Stimulated activated CD8-positive, alpha-beta memory T cell treated with anti-CD3 and anti-CD28 coated beads, Interleukin-12 subunit alpha, Interleukin-12 subunit beta, amount 100 ng/mL, for 1 hour (primary cell): ENCODE measurements at places on chromosomes 11 and 22.

DNA sequence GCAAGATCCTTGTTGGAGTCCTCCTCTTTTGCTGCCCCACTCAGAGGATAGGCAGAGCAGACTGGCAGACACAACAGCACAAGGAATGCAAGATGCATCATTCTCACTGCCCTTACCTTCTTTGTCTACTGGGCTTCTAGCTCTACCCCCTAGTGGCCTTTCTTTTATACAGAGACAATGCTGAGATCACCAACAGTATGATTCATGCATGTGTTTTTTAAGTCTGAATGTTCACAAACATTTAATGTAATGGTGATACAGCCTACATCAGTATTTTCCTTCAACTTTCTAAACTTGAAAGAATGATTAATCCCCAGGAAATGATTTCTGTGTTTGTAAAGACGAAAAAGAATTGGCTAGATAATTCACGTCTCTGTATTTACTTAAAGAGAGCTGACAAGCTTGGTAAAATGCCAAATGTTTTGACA lies at the start of gene MMP10:
TSS of gene MMP10 (minus strand) at position 138 of the 428 bp plus-strand sequence. CDS start at position 101, 37 bp downstream.
- no peak for DNase-seq

DNA sequence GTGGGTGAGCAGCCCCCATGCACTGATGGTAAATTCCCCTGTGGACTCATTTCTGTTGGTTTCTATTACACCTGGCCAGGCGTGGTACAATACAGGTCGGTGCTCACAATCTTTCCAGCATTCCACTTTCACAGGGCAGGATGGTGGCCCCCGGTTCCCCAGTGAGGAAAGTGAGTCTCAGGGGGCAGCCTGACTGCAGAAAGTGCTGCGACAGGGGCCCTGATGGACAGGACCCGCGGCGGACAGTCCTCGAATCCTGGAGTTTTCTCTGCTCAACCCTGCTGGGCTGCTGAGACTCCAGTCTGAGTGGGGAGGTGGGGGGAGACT lies 3.1 kb upstream of the PGGHG start:
- DNase-seq = no peak

- DNase-seq = no peak
Observed at GRCh38 chr11:111365722-111366559, 13.1 kb downstream of the POU2AF1 start.

DNA sequence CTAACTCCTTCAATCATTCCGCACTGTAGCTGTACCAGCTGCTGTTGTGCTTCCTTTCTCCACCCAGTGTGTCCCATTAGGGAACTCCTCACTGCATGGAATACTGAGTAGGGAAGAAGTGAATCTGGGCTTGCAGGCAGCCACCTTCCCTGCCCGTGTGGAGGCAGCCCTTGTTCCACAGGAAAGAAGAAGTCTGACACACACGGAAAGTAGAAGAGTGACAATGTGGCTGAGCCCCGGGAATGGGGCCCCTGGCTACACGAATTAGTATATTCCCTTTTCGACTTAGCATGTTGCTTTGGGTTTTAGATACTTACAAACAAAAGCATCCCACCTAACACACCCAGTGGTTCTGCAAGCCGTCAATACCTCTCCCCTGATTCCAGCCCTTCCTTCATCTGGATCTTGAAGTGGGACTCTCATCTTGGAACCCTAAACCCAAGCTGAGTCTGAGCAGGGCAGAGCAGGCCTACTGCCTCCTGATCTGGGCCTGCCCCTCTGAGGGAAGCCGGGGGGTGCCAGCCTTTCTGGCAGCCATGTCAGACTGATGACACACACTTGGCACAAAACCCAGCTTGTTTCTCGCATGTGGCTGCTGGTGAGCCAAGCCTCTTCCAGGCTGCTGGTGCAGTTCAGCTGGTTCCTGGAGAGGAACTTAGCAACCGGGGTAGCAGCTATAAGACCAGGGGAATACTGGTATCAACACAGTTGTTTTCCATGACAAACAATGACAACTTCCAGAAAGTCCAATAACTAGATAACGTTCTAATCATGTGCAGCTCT lies 71.6 kb downstream of the C11orf58 start:
- DNase-seq = no peak

DNA sequence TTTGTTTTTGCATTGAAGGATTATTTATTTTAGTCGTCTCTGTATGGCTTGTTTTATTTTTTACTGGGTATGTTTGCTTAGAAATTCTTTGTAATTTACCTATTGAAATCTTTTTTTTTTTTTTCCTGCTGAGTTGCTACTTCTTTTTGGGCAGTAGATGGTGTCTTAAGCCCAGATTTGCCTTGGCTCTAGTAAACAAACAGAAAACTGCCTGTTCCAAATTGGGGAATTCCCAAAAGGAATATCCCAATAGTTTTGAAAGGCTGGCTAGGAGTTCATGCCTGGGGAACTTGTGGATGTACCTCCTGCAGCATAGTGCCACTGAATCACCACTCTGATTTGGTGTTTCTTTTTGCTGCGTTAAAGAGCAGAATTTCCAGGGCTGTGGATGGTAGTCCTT lies 17.7 kb downstream of the PAMR1 start:
- DNase-seq = no peak

DNA sequence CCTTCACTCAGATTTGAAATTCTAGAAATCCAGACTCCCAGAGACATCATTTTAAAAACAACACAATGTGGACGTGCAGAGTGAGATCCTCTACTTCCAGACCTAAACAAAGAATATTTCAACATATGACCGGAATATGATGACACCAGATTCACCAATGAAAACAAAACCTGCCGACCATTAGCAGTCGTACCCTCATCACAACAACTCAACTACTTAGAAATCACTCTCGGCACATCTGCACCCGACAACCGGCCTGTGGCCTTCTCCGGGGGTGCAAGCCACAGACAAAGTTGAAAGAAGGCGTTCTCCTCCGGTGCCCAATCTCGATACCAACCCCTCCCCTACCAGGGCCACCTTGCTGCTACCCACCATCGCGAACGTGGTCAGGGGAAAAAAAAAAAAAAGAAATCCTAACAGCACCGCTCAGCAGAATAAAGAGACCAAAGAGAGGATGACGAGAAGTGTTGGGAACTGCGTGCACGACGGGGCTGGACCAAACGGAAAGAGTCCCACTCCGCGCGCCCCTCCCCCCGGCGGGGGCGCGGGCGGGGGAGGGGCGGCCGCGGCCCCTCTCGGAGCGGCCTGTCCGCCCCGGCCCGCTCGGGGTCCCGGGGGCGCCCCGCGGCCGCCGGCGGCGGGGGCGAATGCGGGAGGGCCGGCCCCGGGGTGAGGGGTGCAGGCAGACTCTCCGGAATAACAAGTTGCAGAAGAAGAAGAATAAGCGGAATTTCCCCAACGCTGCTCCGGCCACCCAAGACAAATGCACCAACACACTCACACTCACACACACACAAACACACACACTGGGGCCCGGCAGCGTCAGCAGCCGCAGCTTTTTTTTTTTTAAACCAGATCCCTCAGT lies 1.7 kb downstream of the PHF21A start:
- DNase-seq = no peak

DNA sequence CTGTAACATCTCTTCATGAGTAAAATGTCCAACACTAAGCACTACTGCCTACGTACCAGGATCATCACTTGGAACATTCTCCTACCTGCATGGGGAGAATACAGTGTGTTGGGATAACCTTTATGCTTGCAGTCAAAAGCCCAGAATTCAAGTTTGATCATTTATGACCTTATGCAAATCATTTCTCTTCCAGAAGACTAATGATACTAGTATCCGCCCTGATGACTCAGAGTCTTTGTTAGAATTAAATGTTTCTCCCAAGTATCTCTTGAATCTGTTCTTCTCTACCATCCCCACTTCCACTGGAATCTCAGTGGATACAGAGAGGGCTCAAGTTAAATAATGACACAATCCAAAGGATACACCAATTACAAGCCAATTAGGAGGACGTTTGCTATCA lies 12.4 kb downstream of the MAJIN start:
- DNase-seq = no peak

- no peak for DNase-seq
Observed at GRCh38 chr11:132898021-132898420, 634.3 kb downstream of the OPCML start.

- DNase-seq = no peak
Observed at GRCh38 chr22:28759861-28760560, 12.5 kb upstream of the CCDC117 start.

DNA sequence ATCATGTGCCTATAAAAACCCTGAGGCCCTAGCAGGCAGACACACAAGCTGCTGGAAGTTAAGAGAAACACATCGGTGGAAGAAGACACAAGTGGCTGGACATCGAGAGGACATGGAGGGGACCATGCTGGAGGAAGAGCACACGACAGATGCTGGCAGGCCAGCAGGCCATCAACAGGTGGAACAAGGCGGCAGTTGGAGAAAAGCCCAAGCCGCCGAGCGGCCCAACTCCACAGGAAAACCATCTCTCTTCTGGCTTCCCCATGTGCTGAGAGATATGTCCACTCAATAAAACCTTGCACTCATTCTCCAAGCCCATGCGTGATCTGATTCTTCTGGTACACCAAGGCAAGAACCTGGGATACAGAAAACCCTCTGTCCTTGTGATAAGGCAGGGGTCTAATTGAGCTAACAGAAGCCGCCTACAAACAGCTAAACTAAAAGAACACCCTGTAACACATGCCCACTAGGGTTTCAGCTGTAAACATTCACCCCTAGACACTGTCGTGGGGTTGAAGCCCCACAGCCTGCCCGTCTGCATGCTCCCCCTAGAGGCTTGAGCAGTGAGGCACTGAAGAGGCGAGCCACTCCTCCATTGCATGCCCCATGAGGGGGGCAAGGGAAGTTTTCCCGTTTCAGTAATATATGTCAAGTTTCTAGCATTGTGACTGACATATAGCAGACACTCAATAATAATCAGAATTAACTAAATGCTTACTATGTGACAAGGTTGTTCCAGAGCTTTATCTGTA lies 39.0 kb upstream of the MMP20 start:
- no peak for DNase-seq

- DNase-seq = no peak
Observed at GRCh38 chr11:28922386-28922981, 814.3 kb downstream of the METTL15 start.

- no peak for DNase-seq
Observed at GRCh38 chr11:27861706-27862430, 161.6 kb upstream of the BDNF start.

- no peak for DNase-seq
Observed at GRCh38 chr11:78199015-78199652, 10.4 kb downstream of the USP35 start.

DNA sequence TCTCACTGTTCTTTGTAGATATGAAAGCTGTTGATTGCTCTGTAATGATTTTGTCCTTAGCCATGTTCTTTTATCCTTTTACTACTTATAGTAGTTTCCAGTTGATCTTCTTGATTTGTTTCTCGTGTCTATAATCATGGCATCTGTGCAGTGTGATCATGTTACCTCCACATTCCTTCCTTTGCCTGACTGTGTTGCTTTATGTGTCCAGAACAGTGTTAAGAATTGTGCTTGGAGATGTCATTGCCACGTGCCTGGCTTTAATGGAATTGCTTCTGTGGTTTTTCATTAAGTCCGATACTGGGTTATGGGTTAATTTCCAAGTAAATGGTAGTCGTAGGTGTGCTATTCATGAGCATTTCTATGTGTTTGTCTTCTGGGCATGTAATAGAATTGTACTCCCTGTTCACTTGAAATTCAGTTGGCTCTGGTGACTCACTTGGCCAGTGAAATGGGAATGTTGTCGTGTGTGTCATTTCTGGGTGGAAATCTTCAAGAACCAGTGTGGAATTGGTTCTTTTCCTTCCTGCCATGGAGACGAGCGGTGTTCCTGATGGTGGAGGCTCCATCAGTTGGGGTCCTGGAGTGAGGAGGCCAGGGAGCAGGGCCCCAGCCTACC lies 6.8 kb downstream of the GTSE1 start:
- DNase-seq = no peak

- DNase-seq = no peak
Observed at GRCh38 chr11:64764040-64764611, 4.4 kb upstream of the PYGM start.

DNA sequence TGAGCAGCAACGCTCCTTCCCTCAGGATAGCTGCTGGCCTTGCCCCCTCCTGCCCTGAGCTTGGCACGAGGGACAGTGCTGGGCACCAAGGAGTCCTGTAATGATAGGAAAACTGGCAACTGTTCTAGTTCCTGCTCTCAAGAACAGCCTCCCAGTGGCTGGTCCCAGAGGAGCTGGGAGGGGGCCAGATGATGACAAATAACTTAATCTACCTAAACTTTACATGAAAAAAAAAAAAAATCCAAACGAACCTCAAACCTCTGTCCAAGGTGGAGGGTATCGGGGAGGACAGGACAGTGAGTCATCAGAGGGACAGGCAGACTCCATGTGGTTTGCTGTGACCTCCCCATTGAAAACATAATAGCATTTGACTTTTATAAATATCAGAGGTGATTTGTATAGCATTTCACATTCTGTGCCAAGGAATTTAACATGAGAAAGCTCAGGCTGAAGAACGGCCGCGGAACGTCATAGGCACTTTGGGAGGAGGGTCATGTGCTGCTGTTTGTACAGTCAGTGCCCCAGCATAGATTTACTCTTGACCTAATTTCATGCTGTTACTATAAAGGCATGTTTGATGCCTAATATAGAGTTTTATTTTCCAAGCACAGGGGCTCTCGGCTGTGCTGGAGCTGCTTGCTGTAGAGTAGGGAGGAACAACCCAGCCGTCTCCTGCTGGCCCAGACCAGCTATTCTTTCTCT lies 98.2 kb upstream of the NNMT start:
- DNase-seq = no peak

GRCh38 chr11:36130401-36130800 lies 158.8 kb downstream of the COMMD9 start:
- no peak for DNase-seq

DNA sequence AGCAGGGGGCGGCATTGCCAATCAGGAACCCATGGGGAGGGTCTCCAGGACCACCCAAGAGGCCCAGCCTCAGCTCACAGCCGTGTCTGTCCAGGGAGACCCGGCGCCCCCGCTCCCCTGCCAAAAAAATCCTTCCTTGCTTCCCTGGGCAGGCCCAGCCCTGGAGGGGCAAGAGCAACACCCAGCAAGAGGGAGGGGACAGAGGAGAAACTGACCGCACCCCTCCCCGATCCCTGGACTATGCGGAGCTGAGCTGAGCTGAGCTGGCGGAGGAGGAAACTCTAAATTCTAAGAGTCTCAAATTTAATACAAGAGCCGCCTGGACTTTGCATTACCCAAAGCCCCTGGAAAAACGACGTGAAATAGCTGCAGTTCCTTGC lies 52.0 kb upstream of the SHISAL1 start:
- DNase-seq = no peak

DNA sequence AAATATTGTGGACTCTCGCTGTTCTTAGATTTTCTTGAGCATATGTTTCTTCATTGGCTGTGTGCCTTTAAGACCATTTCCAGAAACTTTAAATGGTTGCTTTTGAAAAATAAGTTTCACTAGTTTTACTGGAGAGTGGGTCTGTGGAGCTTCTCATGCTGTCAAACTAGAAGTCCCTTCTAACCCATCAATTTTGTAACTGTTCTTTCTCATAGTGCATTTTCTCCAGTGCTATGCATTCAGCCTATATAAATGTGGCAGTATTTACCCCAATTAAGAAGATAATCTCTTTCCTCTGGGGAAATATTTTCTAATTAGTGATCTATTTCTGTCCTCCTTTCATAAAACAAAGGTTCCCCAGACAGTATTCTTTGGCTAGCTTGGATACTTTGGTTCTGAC lies 97.9 kb upstream of the RRM1 start:
- no peak for DNase-seq

- DNase-seq = no peak
Observed at GRCh38 chr11:69173925-69174581, 18.3 kb downstream of the SMIM38 start.
